Uterus (tissue), 4 donors: ENCODE measurements at places on chromosomes 3 and 15.

- DNase-seq, result no peak
These were observed 458.1 kb upstream of the RASGRP1 start for GRCh38 chr15:39022532-39023305.

- no peak for DNase-seq
These were observed 33.1 kb downstream of the CP start for GRCh38 chr3:149188494-149188893.

GRCh38 chr3:193130576-193130975 lies 110.4 kb upstream of the PLAAT1 start:
- DNase-seq, result no peak

DNA sequence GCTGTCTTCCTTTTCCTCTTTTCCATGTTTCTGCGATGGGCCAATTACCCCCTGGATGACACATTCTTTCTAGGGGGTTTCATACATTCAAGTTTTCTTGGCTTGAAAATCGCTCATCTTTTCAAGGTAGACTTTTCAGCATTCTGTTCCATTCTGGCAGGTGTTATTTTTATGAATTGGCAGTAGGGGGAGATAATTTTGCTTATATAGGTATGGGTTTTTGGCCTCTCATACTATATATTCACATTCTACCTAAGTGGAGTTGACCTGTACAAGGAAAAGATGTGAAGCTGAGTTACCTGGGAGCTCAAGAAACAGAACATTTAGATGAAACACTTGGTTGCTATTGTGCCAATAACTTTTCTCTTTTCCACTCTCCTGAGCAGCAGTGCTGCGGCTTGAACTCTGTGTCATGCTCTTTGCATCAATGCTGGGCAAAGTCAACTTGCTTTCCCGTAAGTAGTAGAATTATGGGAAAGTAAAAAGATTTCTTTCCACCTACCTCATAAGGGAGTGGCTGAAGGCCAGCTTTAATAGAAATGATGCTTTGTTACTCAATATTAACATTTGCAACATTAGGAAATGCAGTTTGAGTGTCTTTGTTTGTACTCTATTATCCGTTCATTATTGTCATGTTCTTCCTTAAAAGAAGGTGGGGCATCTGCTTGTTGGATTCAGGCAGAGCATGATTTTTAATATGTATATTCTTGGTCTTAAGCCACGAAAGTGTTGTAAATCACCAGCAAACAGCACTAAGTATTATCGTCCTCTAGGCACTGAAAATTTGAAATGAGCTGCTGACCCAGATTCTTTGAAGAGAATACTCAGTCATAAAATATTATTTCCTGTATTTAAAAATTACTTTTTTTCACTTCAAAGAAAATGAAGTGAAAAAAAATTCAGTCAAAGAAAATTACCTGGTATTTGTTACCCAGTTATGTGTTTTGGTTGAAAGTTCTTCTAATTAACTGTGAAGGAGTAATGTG lies 27.7 kb upstream of the MFSD1 start:
- DNase-seq, result peak; percentile 48

GRCh38 chr3:171984883-171985282 lies 54.5 kb upstream of the FNDC3B start:
- no peak for DNase-seq

DNA sequence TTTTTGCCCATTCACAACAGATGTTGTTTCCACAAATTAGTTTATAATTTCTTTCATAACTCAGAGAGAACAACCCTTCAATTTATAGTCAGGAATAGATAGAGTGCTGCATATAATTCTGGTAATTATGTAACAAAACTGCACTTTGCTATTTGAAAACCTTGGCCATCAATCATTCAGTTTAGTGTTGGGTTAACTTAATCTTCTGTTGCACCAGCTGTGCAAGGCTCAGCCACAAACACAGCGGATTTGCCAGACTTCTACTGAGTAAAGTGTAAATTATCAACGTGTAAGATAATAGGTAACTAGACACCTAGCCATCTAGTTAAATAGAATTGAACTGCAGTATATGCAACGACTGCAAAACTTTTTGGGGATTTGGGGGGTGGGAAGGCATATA lies 1064.3 kb upstream of the EPHA6 start:
- no peak for DNase-seq
